Kidney epithelial cell (primary cell): ENCODE measurements at places on chromosomes 12 and 14.
A peak's percentile ranks its signal among the peaks of the same experiment; 100 is the strongest.

DNA sequence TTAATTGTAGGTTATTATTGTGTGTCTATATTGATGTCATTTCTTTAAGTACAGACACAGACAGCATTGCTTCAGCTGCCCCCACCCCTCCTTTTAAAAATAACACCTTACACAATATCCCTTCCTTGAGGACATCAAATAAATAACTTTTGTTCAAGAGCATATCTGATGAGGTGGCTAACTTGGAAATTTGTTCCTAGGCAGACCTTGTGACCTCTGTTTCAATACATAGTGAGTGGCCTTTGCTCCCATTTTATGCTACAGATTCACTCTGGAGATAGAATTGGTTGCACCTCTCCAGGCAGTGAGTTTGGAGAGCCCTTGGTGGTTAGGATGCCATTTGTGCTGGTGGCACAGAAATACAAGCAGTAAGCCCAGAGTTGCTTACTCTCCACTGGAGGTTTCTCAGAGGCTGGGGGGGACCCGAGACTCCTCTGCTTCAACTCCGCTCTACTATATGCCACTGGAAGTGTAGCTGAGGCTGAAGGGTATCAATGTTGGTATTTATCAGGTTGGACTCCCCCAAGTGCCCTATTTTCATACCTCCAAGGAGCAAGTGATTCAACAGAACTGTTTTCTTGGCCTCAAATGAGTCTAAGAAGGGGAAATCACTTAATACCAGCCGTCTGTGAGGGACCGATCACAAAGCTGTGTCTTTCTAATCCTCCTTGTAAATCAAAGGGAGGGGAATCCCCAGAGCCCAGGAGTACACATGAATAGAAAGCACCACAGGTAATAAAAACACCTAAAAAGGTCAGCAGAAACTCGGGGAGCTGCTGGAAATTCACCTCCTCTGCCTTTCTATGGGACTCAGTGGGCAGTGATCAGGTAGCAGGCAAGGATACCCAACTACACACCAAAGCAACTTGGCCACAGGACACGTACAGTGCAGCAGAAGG, 463.1 kb downstream of the RAD51B start:
- no peak for DNase-seq

DNA sequence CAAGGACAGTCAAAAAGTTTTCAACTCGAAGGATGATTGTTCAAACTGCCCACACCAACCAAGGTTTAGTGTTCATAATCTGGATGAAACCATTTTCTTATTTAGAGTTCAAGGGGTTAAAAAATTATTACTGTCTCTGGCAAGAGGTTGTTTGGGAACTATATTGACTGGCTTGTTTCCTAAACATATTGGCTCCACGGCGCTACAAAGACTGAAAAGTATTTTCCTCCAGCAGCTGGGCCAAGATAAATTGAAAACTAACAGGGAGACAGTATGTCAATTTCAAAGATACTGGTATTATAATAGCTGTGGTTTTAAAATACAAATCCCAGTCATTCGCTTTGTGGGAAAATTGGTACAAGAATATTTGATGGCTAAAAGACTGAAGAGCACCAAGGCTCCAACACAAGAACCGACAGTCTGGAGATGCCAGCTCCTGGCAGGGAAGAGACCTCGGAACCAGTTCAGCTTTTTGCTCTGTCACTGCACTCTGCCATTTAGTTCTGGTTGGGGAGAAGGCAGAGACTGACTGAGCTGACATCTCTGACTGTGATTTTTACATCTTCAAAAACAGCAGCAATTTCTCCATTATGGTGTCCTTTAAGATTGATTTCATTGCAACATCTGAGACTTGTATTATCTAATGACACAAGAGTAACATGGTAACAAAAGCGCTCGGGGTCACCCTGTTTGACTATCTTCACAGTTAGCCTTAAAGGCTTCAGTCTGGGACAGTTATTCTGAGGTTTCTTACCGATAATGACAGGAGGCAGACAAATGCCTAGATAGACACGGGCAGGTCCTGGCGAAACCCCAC, 62.0 kb downstream of the ST8SIA1 start:
- DNase-seq = no peak

GRCh38 chr14:71625891-71626701, 306.1 kb upstream of the RGS6 start:
- no peak for DNase-seq

DNA sequence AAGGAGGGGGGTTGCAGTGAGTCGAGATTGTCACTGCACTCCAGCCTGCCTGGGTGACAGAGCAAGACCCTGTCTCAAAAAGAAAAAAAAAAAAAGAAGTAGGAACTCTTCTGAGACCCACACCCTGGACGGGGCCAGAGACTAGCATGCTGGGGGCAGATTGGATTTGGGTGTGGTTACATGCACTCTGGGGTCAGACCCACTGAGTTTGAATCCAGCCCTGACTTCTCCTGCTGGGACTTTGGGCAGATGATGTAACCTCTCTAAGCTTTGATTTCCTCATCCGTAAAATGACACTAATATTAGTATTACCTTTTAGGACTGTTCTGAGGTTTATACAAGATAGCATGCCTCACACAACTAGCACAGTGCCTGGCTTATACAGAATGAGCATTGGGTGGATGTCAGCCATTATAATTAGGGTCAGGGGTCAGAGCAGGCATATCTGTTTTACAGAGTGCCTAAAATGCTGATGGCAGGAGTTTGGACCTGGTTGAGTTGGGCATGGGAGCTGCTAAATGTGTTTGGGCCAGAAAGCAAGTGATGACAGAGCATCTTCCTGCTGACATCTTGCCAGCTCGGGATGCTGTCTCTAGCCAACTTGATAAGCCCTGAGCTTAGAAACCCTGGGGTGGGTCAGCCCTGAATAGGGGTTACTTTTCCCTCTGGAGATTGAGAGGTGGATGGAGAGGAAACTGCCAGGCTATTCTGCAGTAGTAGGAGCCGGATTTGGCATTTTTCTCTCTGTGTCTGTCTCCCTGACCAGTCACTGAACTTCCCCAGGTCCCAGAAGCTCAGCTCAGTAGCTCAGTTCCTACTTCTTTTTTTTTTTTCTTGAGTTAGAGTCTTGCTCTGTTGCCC, 15.5 kb downstream of the TPCN1 start:
- no peak for DNase-seq

- no peak for DNase-seq
Measured at GRCh38 chr12:57250956-57251355, at the start of gene STAC3. Gene STAC3 (minus strand): TSS chr12:57251187. CDS start chr12:57249636, 1,551 bp downstream.

DNA sequence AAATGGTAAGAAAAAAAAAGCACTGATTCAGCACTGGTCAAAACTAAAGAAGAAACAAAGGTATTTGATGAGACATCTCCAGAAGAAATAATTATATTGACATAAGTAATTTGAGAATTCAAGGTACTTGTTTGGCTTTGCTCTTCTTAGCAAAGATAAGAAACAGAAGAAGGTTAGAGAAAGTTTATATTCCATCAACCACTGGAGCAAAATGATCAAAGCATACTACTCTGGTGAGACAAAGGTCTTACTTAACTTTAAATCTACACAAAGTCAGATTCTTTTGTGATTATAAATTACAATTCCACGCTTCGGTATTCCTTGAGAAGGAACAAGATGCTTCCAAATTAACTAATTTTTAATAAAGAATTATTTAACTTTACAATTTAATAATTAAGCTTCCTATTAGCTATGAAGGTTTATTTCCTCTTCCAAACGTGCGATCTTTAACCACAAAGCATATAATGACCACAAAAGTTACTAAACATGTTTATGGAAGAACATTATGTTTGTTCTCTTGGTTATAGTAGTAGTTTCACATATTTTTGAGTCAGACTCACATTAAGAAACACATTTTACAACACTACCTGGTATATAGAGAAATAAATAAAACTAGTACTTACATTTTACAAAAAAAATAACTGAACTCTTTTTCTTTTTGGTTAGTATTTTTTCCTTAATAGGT, 53.4 kb downstream of the METTL25 start:
- DNase-seq = no peak

DNA sequence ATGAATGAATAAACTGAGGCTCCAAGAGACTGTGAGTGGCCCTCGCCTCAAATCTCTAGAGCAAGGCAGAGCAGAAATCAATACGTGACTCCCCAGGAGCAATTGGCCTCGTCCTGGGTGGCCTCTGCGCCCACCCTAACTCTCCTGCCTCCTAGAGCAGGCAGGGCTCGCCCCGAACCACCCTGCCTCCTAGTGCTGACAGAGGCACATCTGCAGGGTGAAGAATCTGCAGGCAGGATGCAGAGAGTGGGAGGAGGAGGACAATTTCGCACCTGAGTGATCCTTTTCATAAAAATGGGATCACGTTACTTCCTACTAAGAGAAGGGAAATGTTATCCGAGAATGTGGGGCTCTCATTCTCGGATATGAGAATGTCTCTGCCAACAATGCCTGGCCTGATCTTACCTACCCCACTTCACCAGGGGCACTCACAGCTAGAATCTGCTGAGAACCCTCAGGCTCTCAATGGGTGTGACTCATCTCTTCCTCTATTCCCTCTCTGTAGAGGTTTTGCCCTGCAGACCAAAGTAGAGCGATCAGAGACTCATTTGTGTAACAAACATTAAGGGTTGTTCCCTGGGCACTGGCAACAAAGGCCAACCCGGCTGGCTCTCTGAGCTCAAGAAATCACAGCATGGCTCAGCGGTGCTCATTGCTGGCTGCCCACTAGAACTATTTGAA, 61.7 kb upstream of the BCL2L14 start:
- peak; percentile 88 for DNase-seq

GRCh38 chr12:132456186-132456943, 33.6 kb upstream of the FBRSL1 start:
- DNase-seq = no peak

DNA sequence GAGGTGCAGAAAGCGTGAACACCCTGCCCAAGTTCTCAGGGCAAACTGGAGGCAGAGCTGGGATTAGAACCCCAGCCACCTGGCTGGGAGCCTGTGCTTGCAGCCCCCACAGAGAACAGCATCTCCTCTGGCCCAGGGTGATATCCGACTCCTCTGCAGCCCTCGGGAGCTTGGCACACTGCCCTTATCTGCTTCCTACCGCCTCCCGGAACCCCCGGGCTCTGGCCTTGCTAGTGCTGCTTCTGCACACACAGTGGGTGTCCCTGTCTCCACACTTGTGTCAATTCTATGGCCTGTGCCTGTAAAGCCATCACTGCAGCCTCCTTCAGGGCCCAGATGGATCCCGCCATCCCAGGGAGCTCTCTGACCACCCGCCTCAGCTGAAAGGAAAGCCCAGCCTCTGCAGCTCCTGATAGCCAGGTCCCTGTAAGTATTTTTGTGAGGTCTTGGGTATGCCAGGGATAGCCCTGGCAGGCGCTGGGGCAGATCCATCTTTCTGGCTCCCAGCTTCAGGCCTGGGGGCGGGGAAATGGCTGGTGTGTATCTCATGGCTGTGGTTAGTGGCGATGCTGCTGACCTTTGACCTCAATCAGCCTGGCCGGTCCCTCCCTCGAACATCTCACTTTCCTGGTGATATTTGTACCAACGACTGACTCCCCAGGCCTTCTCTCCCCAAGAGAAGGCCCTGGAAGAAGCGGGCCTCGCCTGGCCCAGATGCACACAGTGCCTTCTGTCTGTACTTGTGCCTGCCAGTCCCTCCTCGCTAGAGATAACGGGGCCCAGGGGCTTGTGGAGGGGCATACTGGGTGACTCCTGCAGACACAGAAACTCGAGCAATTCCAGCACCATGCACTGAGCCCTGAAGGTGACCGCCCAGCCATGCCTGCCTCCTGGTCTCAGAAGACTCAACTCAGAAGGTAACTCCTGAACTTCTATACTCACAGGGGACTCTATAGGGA, 183.8 kb downstream of the CALM1 start:
- DNase-seq = no peak
